ENCODE measurements at places on chromosomes 3 and 15.
A peak's percentile ranks its signal among the peaks of the same experiment; 100 is the strongest.

DNA sequence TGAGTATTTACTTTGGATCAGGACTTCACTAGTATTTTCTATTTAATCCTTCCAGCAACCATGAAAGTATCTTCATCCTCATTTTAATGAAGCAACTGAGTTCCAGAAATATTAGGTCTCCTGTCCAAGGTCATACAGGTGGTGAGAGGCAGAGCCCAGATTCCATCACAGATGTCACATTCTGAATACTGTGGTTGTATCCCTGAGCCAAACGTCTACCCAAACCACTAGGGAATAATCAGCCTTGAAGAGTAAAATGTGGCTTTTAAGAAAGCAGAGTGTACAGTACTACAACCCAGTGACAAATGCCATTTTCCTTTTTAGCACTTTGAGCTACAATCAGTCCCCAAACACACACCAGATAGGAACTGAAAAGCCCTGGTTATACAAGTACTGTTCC is 93.3 kb upstream of the TRIM42 start:
- DNase-seq = no peak

DNA sequence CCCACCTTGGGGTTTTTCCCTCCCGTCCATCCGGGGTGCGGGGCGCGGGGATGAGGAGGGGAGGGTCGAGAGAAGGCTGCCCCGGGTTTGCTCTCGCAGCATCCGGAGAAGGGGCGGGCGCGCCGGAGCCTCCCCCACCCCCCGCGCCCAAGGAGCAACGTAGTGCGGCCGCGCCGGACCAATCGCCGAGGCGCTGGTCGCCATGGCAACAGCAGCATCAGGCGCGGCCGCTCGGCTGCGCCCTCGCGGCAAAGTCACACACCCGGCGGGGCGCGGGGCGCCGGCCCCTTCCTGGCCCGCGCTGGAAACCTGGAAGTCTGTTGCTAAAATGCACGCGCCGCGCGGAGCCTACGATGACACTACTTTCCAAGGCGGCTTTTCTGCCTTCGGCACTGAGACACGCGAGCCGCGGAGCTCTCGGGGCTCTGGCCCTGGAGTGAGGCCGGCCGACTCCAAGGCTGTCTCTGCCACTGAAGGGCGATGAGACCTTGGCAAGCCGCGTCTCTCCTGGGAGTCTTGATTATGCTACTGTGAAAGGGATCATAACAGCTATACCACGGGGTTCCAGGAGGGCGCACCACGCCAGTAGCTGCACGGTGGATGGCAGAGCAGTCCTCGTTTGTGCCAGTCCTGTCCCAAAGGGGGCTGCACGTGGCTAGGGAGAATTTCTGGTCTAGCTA is at the start of gene IQSEC1:
TSS of gene IQSEC1 (minus strand) at position 104 of the 680 bp plus-strand sequence. CDS start 415 bp downstream, outside the sequence.
- DNase-seq = no peak

DNA sequence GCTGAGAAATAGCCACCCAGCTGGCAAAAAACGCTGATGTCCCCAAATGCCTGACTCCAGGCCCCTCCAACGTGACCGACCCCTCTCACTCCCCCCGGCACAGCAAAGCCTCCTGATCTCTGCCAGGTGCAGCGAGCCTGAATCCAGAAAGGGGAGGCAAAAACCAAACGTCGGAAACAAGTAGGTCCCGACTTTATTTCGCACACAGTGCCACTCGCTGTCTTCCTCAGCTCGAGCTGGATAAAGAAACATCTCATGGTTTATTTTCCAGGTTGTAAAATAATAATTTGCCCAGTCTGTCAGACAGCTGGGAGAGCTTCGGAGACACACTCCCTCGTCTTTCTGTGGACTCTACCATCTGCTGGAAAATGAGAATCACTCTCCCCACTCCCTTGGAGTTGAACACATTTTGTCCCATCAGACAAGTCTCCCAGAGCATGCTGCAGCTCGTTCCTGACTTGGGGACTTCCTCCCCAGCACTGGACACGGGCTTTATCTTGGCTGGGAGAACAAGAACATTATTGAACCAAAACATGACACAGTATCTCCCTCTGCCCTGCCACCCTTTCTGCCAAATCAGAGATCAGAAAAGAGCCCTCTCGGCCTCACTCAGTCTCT is 142.8 kb downstream of the NUP210 start:
- DNase-seq = no peak

DNA sequence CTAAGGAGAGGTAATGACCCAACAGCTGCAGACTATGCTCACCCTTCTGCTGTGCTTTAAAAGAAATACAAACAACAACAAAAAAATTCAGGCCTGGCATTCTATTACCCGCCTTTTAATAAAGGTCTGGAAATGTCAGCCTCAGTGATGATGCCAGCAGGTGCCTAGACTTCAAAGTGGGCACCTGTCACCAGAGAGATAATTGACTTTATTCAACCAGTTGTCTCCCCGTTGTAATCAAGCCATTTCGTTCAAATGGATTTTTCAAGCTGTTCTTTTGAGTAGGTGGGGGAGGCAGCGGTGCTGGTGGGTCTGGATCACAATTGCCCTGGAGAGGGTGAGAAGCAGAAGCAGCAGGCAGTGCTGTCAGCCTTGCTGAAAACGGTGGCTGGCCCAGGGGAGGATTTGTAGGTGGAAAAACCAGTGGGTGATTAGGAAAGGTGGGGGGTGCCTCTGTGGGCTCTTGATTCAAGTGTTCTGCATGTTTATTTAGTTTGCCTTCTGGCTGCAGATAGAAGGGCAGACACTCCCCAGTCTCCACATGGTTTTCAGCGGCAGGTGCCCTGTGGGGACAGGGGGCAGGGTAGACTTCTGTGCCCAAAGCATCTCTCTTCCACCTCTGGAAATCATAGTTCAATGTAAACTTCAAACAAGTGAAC is 300.2 kb upstream of the SLCO3A1 start:
- DNase-seq = no peak

- no peak for DNase-seq
Measured at GRCh38 chr3:11588755-11589154, 55.0 kb downstream of the VGLL4 start.

GRCh38 chr3:98986073-98986472 is 84.6 kb upstream of the DCBLD2 start:
- no peak for DNase-seq

DNA sequence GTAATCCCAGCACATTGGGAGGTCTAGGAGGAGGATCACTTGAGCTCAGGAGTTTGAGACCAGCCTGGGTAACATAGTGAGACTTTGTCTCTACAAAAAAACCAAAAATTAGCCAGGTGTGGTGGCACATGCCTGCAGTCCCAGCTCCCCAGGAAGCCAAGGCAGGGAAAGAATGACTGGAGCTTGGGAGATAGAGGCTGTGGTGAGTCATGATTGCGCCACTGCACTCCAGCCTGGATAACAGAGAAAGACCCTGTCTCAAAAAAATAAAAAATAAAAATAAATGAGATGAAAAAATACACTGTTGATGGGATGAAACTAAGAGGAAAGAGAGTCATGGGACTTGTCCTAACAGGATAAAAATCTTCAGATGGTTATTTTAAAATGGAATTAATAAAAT is 137.6 kb downstream of the IMPG2 start:
- no peak for DNase-seq

- no peak for DNase-seq
Measured at GRCh38 chr3:48997102-48997635, 7.1 kb downstream of the P4HTM start.

DNA sequence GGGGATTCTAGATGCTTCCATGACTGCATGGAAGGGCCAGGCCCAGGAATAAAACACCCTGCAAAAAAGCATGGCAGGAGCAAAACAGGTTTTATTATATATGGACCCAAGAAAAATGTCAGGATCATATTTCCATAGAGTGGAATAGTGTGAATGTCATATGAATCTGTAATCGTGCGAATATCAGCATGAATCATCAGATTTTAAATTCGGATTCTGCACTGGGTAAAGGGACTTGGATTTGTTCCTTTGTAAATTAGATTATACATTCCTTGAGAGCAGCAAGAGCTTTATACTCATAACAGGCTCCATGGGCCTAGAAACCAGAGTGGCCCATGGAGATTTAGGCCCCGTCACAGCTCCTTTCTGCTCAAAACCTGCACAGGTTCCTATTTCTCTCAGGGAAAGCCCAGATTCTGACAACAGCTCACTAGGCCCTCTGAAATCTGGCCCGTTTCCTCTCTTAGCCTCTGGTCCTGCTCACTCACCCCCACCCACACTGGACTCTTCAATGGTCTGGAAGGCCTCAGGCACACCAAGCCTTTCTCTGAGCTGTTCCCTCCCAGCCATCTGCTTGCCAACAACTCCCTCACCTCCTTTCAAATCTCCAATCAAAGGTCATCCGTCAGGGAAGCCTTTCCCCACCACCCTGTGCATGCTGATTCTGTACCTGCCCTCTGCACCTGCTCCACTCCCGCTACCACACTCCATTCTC is 76.0 kb downstream of the FEM1B start:
- no peak for DNase-seq

DNA sequence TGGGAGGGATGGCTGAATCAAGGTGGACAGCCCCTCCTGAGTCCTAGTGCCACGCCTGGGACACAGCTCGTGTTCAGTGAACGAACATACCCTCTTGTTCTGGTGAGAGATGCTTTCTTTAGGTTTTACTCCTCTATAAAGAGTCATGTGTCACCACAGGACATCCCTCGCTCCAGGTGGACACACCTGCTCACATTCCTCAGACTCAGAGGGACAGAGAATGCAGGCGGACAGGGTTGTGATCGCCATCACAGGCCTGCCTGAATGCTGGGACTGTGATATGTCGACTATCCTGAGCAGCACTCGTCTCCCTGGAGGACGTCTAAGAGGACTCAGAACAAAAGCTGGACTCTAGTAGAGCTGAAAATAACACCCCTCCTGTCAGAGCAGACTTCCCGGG is 96.4 kb upstream of the SNRPA1 start:
- no peak for DNase-seq

DNA sequence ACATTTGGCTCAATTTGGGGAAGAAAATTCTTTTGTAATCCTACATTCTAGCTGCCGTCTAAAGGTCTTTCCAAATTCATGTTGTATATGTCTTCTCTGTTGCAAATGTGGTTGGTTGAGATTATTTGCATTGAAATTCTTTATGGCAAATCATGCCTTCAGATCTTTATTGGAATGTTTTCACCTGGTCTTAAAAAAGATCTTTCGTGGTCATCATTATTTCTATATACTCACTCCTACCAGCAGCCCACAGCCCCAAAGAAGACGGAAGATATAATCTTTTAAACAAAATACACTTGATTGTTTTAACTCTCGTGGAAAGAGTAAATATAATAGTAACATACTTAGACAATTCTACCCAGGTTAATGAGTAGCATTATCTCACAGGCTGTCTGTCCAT is 41.5 kb upstream of the PPARG start:
- DNase-seq = no peak

GRCh38 chr3:126419886-126420786 is 25.4 kb downstream of the CFAP100 start:
- no peak for DNase-seq

- DNase-seq = no peak
Measured at GRCh38 chr3:81761904-81762580, 597 bp upstream of the GBE1 start.

DNA sequence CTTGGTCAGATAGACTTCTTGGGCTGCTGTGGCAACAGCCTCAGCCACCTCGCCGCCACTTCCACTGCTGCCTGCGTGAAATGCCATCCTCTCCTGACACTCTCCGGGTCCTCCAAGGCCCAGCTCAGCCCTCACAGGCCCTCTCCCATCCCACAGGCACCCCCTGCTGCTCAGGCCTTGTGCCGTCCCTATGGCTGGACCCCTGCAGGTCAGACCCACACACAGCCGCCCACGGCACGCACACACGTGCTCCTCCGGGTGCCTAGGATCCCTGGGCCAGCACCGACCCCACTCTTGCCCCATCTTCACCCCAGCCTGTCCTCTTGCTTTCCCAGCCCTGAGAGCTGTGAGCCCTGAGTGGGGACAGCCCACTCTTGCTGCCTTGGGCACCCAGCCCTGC is 19.7 kb downstream of the CFAP100 start:
- no peak for DNase-seq

- DNase-seq = peak; percentile 11
Measured at GRCh38 chr3:112857526-112857925, 10.9 kb upstream of the CD200R1L start.

DNA sequence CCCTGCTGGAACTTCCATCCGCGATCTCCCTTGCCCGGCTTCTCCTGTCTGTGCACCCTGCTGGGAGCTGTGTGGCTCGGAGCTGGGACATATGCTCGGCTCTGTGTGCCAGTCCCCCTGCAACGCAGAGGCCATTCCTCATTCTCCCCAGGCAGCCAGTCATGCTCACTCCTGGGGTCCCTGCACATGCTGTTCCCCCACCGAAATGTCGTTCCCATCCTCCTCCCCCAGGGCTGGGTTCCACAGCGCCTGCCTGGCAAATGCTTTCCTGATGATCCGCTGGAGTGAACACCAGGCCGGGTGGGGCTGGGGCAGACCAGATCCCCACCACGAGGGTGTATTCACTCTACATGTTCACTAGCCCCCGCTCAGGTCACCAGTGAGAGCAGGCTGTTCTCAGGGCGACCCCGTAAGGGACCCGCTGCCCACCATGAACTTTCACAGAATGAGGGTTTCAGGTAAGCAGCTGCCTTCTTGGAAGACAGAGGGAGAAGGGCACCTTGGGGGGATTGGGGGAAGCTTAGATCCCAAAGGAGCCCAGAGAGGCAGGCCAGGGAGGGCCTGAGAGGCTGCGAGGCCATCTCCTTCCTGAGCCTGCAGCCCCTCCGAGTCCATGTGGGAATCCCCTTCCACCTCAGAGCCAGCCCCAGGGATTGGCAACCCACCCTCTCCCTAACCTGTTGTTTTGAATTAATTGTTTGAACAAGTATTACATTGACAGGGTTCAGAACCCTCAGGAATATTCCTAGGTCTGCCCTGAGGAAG is 88.7 kb upstream of the IQSEC1 start:
- no peak for DNase-seq

DNA sequence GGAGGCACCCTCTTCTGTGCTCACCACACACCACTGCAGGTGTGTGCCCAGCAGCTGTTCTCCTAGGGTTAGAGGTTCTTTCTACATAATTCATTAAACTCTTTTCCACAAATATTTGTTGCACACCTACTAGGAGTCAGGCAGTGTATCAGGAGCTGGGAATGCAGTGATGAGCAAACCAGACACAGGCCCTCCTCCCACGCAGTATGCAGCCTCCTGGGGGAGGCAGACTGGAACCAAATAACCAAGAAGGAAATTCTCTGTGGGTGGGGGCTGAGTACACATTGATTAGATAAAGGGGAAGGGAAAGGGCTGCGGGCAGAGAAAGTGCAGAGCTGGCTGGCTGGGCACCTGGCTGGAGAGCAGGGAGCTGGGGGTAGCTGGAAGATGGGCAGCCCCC is 18.5 kb upstream of the C3orf22 start:
- no peak for DNase-seq

DNA sequence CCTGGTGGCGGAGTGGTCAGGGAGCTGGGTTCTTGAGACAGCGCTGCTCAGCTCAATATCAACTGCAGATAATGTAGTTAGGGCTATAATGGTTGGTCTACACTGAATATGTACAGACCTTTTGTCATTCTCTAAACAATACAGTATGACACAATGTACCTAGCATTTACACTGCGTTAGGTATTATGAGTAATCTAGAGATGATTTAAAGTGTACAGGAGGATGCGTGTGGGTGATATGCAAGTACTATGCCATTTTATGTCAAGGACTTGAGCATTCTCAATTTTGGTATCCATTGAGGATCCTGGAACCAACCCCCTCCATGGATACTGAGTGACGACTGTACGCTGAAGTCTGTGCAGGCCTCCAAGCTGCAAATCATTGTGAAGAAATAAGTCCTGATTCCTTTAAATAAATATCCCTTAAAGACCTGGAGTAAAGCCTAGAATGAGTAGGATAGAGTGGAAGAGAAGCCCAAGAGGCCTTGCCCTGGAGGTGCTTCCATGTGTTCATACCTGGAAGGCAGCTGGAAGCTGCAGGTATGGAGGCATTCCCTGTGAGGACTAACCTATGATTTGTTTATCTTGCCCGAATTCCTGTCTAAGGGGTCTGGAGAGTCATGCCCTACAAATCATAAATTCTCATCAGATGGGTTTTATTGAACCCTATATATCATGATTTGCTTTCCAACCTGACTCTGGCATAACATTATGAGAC is 15.7 kb upstream of the RTP1 start:
- DNase-seq = no peak

All from Kasumi-1 (cell line).